Omental fat pad (tissue), 4 donors: ENCODE measurements at places on chromosomes 11 and 22.

DNA sequence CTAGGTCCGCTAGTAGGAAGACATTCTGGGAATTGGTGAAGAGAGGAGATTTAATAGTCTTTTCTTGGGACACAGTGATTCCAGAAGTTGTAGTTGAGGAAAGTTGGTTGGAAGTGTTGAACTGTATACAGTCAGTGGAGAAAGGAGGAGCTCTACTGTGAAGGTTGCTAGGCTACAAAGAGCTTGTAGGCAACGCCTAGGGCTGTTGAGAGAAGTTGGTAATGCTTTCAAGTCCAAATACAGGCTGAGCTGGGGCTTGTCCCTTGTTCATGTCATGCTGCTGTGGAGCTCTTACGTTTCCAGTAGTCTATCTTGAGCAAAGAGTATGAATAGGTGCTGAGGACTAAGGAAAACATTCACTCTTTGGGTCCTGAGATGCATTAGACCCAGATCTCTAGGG is 1.1 kb downstream of the TBCEL start:
- no peak for DNase-seq

GRCh38 chr11:8899119-8899753 is 11.8 kb upstream of the AKIP1 start:
- no peak for DNase-seq

DNA sequence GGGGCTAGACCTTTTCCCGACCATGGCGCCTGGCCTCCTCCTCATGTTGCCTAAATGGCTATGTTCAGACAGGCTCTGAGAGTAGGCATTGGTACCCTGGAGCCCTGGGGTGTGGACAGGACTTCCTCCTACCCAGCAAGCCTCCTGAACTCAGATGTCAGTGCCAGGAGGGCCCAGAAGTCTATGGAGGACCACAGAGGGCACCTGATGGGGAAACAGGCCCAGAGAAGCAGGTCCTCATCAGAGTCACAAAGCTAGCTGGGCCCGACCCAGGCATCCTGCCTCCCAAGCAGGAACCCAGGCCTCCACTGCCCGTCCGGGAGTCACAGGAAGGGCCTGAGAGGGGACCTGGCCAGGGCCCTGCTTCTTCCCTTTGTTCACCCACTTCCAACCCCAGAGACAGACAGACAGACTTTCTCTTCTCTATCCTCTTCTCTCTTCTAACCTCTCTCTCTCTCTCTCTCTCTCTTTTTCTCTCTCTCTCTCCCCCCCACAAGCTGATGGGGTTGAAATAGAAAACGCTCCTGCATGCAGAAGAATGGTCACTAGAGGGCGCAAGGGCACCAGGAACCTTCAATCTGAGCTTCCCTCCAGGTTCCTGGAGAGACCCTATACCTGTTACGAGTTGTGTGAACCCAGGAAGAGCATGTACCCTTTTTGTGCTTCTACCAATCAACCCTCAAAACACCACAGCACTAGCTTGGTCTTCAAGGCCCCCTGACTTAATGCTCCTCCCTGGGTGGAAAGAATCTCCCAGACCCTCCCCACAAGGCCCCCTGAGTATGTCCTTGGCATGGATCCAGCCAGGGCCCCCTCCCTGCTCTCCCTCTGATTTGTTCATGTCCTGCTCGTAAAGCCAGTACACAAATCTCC is 27.1 kb downstream of the ARAP1 start:
- DNase-seq = peak; percentile 58

DNA sequence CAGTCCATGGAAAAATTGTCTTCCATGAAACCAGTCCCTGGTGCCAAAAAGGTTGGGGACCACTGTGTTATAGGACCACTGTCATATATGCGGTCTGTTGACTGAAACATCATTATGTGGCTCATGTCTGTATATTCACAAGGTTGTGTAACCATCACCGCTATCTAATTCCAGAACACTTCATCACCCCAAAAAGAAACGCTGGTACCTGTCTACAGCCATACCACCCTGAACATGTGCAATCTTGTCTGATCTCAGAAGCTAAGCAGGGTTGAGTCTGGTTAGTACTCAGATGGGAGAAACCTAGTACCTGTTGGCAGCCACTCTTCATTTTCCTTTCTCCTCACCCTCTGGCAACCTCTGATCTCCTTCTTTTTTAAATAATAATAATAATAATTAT is 12.9 kb upstream of the PIK3IP1 start:
- no peak for DNase-seq

- no peak for DNase-seq
Observed at GRCh38 chr11:134438542-134439537, 26.8 kb upstream of the B3GAT1 start.
